ENCODE measurements at places on chromosomes 16 and 17.

DNA sequence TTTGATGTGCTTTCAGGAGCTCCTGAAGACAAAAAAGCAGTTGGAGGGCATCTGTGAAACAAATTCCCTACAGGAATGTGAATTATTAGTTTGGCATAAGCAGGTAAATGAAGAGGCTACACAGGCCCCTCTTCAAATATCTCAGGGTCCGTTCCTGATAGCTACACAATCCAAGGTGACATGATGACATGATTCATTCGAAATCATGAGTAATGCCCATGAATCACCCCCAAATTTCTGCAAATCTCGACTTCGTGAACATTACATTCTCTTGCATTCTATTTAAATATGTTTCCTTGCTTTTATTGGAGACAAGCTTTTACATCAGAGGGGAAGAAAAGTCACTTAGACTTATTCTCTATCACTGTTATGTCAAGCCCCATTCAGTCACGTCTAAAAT, 22.3 kb downstream of the GAN start:
- DNase-seq: no peak

GRCh38 chr16:50718061-50718760, 23.7 kb upstream of the CYLD start:
- no peak for DNase-seq

GRCh38 chr16:69406780-69407331, 17.6 kb upstream of the CYB5B start:
- no peak for DNase-seq

- no peak for DNase-seq
Measured at GRCh38 chr16:19694989-19695388, 23.0 kb downstream of the KNOP1 start.

GRCh38 chr17:44832805-44833204, 2.7 kb upstream of the GJC1 start:
- no peak for DNase-seq

DNA sequence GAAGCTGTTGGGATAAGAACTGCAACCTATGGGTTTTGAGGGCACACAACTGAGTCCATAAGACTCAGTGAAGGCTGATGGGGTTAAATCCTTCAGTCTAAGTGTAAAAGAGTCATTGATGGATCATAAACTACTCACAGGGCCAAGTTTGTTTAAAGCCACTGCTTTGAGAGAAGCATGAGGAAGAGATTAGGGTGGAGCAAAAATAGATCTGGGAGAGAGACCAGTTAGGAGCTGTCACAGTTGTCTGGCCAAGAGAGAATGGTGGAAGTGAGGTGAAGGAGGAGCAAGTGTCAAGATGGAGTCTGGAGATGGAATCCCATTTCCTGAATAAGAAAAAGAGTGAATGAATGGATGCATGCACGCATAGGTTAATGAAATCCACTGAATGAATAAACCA, 379.1 kb upstream of the CDH11 start:
- DNase-seq: no peak

DNA sequence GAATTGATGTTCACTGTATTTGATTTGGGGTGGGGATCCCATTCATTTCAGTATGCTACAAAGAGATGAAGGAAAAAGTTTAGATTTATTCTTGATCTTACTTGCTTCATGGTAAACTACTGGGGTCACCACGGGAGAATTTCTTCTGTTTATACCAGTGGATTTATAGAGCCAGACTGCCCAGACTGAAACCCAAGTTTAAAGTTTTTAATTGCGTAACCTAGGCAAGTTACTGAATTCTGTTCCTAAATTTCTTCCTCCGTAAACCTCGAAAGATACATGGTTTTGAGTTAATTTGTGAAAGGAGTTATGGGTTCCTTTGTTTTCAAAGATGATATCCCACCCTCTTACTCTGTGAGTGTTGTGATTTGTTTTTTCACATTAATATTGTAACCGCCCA, 26.4 kb downstream of the PIGL start:
- DNase-seq: no peak

- no peak for DNase-seq
Measured at GRCh38 chr16:74461826-74462225, 40.5 kb upstream of the CLEC18B start.

DNA sequence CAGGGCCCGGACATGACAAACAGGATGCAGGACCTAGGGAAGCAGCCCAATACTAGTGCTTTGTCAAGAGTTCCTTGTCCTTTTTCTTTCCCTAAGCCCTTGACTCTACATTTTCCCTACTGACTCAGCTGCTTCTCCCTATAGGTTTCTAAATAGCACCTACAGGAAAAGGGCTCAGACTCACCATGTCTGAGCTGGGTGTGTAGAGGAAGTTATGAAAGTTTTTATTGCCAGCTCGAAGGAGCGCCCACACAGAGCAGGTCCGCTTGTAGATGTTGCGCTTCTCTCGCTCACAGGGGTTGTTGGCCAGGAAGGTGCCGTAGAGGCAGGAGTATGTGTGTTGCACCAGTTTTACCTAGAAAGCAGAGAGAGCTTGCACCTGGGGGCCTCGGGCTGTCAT, 10.6 kb downstream of the MTMR4 start:
- DNase-seq: no peak

GRCh38 chr17:35002876-35003551, 22.7 kb downstream of the LIG3 start:
- no peak for DNase-seq

DNA sequence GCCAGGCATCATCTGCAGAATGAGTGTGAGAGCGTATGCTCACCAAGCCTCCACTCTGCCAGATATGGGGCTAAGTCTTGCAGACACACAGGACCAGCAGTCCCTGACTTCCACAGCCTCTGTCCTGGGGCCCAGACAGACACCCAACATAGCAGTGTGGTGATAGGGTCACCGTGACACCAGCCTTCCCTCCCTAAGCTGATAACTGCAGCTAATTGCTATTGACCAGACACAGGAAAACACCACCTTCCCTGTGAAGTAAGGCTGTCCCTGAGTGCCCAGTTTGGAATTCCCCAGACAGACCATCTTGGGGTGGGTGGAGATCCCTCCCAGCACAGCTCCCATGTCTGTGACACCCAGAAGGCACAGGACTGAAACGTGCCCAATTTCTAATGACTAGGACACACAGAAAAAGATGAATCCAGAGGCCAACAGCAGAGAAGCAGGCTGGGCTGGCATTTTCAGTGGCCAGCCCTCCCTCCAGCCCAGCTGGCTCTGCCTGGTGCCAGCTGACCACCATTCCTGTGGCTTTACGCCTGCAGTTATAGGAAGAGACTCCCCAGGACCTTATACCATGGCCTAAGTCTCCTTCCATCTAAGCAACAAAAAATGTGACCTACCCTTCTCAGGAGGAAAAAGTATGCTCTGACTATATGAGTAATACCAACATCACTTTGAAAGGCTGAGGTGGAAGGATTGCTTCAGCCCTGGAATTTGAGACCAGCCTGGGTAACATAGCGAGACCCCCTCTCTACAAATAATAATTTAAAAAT, 30.3 kb downstream of the ATPAF2 start:
- no peak for DNase-seq

- DNase-seq: no peak
Measured at GRCh38 chr16:57155702-57156350, 30.0 kb downstream of the PSME3IP1 start.

GRCh38 chr16:70589998-70590471, 56.3 kb upstream of the IL34 start:
- no peak for DNase-seq

DNA sequence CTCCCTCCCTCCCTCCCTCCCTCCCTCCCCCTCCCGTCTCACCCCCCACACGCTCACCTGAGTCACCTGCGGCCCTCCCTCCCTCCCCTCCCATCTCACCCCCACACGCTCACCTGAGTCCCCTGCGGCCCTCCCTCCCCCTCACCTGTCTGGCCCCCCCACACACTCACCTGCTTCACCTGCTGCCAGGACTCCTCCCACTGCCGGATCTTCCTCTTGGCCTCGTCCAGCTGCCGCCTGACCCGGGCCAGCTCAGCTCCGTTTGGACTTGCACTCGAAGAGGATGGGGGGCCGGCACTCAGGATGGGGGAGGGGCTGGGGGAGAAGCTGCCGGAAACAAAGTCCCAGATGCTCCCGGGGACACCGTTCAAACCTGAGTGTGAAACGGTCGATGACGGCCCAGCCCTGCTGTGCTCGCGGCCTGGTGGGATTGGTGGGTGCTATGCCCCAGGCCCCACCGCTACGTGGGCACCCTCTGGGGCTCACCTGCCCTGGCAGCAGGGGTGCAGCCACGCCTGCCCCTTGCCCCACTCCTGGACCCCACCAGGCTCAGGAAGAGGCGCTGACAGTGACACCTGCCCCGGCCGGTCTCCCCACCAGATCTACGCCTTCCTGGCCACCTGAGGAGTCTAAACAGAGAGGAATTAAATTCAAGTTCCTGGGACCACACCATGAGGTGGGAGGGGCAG, 15.9 kb downstream of the GNPTG start:
- no peak for DNase-seq

DNA sequence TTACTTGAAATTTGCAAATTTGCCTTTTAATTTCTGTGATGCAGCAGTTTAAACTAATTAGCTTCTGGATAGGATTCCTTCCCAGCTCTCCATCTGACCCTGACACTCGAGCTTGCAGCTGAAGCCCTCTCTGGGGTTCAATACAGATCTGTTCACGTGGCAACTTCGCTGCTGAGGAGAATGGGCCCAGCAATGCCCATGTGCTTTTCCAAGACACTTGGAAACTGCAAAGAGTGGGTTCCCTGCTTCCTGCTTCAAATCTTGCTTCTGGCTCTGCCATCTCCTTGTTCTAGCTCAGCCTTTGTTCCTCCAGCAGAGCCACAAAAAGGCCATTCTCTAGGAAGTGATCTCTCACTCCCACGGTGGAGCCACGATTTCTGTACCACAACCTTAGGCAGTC, 50.0 kb upstream of the IRX6 start:
- no peak for DNase-seq

DNA sequence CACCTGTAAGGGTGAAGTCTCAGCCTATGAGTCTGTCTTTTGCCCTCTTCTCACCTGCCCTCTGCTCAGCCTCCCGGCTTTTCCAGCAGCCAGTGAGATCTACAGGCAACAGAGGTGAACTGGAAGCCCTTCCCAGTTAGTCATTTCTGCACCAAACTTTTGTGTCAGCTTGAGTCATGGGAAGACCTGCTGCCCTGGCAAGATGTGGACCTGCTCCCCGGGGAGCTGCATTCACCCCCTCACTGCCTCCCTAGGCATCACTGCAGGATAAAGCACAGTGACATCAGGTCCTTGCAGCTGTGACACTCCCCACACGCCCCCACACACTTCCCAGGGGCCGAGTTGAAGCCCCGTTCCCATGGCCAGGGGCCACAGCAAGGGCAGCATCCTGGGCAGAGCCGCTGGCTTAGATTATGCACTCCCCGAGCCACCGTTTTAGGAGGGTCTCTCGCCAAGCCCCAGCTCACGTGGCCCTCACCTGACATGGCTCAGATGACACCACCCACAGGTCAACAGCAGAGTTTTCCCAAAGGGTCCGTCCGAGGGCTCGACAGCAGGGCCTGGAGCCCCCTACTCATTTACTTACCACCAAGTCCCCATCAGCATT, 6.5 kb upstream of the ABR start:
- DNase-seq: no peak

DNA sequence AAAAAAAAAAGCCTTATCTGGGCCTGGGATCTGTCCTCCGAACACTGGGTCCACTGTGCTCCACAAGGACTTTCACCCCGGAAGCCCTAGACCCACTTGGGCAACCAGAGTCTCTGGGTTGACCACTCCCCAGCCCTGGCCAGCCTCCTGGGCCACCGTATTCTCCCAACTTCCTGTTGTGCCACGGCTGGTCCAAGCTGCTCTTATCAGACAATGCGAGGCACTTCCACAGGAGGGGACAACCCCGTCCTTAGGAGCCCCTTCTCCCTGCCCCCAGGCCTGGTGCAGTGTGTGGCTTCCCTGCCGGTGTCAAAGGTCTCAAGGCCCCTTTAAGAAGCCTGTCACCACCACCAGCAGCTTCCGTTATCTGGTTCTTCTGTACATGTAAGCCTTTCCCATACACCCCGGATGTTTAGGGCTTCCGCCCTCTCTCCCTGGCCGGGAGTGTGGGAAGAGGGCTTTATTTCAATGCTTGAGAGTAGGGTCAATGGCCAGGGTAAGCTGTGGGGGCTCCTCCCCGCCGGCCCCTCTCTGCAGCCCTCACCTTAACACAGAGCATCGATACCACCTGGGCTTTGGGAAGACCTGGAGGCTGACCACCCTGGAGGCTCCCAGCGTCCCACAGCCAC, 313.0 kb downstream of the SEC14L1 start:
- no peak for DNase-seq

- no peak for DNase-seq
Measured at GRCh38 chr16:10969615-10970014, 25.3 kb downstream of the CLEC16A start.

- DNase-seq: no peak
Measured at GRCh38 chr17:65527857-65528591, 33.4 kb downstream of the AXIN2 start.

GRCh38 chr16:88754109-88754911, 30.7 kb downstream of the PIEZO1 start:
- no peak for DNase-seq

DNA sequence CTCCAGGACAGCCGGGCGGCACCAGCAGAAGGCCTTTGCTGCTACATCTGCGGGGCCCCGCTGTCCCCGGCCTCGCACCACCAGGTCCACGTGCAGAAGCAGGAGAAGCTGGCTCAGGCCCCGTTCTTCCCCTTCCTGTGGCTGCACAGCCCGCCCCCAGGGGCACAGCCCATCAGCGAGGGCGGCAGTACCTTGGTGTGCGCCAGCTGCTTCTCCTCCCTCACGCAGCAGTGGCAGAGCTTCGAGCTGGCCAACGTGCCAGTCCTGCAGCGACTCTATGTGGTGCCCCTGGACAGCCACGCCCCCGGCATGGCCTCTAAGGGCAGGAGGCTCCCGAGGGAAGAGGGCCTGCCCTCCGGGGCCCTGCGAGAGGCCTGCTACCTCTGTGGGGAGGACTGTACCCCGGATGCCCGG, 58.3 kb upstream of the CIBAR2 start:
- DNase-seq: no peak

- DNase-seq: no peak
Measured at GRCh38 chr17:20208717-20209116, 199.6 kb downstream of the SPECC1 start.

DNA sequence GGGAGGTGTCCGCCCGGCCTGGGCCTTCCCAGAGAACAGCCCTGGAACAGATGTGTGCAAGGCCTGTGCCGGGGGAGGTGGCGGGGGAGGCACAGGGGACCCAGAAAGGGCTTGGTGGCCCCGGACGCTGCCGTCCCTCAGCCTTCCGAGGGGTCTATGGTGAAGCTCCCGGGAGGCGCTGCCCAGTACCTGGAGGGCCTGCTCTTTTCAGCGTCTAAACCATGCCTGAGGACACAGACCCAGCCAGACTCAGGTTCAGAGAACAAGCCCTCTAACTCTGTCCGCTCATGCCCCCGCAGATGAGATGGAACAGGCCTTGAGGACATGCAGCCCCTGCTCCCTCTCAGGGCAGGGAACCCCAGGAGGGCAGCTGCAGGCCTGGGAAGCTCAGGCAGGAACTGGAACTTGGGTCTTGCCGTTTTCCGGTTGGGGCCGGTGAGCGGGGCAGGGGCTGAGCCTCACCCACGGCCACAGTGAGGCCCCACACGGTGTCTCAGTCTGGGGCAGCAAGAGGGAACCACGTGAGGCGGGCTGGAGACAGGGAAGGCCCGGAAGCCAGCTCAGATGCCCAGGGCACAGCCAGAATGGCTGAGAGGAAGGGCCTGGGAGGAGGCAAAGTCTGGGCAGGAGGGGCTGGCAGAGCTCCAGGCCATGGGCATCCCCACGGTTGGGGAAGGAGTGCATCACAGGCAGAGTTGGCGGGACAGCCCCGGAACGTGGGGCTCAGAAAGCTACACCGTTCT, 12.5 kb downstream of the SLC16A3 start:
- DNase-seq: no peak
